ENCODE measurements at places on chromosomes 1 and 21. TPM values are rescaled to one million over a fixed set of nuclear protein-coding genes. Genes with fewer than 3 reads are reported as not detected.

The TMEM240 gene
- total RNA-seq = 0.75 TPM

The VSIG8 gene
- not detected for total RNA-seq

The FNDC10 gene
- 1.3 TPM for total RNA-seq

The IGSF3 gene
- total RNA-seq = 0.08 TPM

The CCDC27 gene
- total RNA-seq = not detected

The EEIG2 gene
- total RNA-seq = 11.6 TPM

The KCNE2 gene
- not detected for total RNA-seq

The CELA3B gene
- not detected for total RNA-seq

The SLC45A1 gene
- 0.98 TPM for total RNA-seq

The SLAMF8 gene
- 0.34 TPM for total RNA-seq

The SELP gene
- total RNA-seq = 1.4 TPM

The NPL gene
- 0.63 TPM for total RNA-seq

The SPATA21 gene
- total RNA-seq = not detected

The SPTA1 gene
- total RNA-seq = not detected

The KCNH1 gene
- total RNA-seq = not detected

The CFHR1 gene
- total RNA-seq = not detected

The BEND5 gene
- 5.7 TPM for total RNA-seq

The SPATA45 gene
- not detected for total RNA-seq

The GBP3 gene
- total RNA-seq = 17.5 TPM

The FAM72A gene
- 1.2 TPM for total RNA-seq

The MORC3 gene
- total RNA-seq = 71.0 TPM

The TAS1R3 gene
- 3.4 TPM for total RNA-seq

The AMPD1 gene
- total RNA-seq = not detected

The ALG14 gene
- total RNA-seq = 0.08 TPM

The SCAMP3 gene
- 55.6 TPM for total RNA-seq

The DEPDC1 gene
- not detected for total RNA-seq

The NUDT4B gene
- total RNA-seq = not detected

The RIMS3 gene
- 1.1 TPM for total RNA-seq

The CD247 gene
- 355 TPM for total RNA-seq

The PROX1 gene
- not detected for total RNA-seq

The SLC44A3 gene
- 0.27 TPM for total RNA-seq

The TLR5 gene
- 2.5 TPM for total RNA-seq

The SYNJ1 gene
- 15.6 TPM for total RNA-seq

The DCLRE1B gene
- total RNA-seq = 6.4 TPM

The HES2 gene
- not detected for total RNA-seq

The LCE1E gene
- total RNA-seq = not detected

The CHODL gene
- total RNA-seq = not detected

The NR1I3 gene
- total RNA-seq = not detected

The ELAPOR1 gene
- total RNA-seq = 16.1 TPM

The GREM2 gene
- 0.16 TPM for total RNA-seq

The GJA9 gene
- total RNA-seq = not detected
